ENCODE measurements at places on chromosomes 2 and 18. TPM values are rescaled to one million over a fixed set of nuclear protein-coding genes. Genes with fewer than 3 reads are reported as not detected.

DNA sequence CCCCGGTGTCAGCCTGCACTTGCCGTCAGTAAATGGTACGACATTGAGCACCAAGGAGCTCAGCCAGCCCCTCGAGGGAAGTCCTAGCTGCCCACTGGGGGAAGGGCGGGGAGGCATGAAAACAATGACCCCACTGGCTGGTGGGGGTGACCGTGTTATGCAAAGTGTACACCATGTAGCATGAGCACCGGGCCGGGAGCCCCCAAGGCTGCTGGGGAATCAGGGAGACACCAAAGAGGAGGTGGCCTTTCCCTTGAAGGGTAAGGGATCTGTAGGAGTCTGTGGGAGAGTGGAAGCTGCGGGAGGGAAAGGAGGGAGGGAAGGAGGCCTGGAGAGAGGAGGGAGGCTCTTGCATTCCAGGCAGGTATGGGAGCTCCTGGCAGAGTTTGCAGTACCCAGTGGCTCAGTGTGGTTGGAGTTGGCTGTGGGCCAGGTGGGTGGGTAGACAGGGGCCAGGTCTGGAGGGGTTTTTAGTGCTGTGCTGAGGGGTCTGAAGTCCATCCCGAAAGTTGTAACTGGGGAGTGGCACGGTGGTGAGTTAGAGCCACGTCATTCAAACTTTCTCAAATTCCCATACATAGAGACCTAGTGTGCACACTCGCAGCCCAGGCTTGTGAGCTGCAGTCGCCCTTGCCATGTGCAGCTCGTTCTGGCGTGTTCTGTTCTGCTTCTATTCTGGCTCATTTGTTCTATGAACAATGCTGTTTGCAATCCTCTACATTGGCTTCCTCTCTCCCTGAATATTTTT lies 22.4 kb downstream of the RRM2 start:
- H3K4me1 ChIP-seq: peaks cover 51% of the 10 kb centered on the region
- H3K4me3 ChIP-seq: no peak overlapping the region
- peaks cover 71% of the 10 kb centered on the region for H3K36me3 ChIP-seq
- DNase-seq: no peak

DNA sequence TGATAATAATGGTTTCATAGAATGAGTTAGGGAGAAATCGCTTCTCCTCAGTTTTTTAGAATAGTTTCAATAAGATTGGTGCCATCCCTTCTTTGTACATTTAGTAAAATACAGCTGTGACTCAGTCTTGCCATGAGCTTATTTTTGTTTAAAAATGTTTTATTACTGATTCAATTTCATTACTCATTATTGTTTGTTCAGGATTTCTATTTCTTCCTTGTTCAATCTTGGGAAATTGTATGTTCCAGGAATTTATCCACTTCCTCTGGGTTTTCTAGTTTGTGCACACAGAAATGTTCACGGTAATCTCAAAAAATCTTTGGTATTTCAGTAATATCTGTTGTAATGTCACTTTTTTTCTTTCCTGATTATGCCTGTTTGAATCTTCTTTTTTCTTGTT lies 371.5 kb upstream of the SETBP1 start:
- H3K27me3 ChIP-seq: no peaks in the 10 kb centered on the region
- no peaks in the 10 kb centered on the region for H3K4me1 ChIP-seq
- no peak overlapping the region for H3K27ac ChIP-seq
- no peaks in the 10 kb centered on the region for H3K36me3 ChIP-seq
- no peak overlapping the region for H3K4me3 ChIP-seq

GRCh38 chr2:188647430-188648070 lies 326.6 kb upstream of the COL3A1 start:
- no peak overlapping the region for H3K27ac ChIP-seq
- H3K27me3 ChIP-seq: no peaks in the 10 kb centered on the region
- no peak for DNase-seq
- H3K4me3 ChIP-seq: no peak overlapping the region
- no peaks in the 10 kb centered on the region for H3K4me1 ChIP-seq
- H3K36me3 ChIP-seq: no peaks in the 10 kb centered on the region

GRCh38 chr2:22247466-22247865 lies 1123.7 kb downstream of the TDRD15 start:
- H3K4me3 ChIP-seq: no peak overlapping the region

The GALR1 gene
- not detected for total RNA-seq

DNA sequence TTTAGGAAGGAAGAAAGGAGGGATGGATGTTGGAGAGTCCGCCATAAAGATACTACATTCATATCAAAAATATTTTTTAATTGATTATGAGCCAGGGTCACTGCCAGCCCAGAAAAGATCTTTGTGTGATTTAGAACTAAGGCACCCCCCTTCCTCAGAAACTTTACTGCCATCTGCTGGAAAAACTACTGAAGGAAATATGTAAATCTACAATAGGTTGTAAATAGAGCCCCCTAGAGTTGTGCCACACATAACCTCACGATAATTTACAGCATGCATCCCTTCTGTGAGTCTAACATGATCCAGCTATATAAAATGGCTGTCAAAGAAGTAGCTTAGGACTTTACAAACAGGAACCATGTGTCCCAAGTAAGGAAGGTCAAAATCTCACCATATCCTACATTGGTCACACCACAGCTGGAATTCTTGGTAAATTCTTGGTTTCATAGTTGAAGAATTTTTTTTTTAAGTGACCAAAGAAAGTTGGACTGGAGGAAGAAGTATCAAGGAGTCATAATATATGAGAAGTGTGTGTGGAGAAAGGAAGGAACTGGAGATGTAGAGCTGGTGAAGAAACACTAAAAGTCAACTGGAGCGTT lies 152.5 kb downstream of the CYP26B1 start:
- H3K27me3 ChIP-seq: no peaks in the 10 kb centered on the region
- no peak overlapping the region for H3K4me3 ChIP-seq
- H3K4me1 ChIP-seq: no peaks in the 10 kb centered on the region
- H3K27ac ChIP-seq: no peak overlapping the region
- no peak for DNase-seq

GRCh38 chr2:76730021-76730420 lies 792.2 kb downstream of the LRRTM4 start:
- DNase-seq: no peak
- H3K4me3 ChIP-seq: no peak overlapping the region
- no peaks in the 10 kb centered on the region for H3K36me3 ChIP-seq
- no peak overlapping the region for H3K27ac ChIP-seq
- H3K4me1 ChIP-seq: no peaks in the 10 kb centered on the region

The GKN1 gene
- total RNA-seq: not detected

DNA sequence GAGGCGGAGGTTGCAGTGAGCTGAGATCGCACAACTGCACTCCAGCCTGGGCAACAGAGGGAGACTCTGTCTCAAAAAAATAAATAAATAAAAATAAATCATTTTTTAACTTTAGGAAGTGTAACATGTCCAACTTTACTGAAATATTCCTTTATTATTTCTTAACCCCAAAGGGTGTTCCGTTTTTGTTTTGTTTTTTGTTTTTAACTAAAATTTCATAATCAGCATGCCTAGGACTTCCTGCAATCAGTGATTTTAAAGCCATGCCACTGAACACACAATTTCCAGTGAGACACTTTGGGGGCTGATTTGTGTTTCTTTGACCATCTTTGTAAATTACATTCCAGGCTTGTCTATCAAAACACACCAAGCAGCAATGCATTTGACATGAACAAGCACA lies 7.1 kb downstream of the CATIP start:
- no peak for DNase-seq
- H3K27ac ChIP-seq: no peak overlapping the region
- peaks cover 28% of the 10 kb centered on the region for H3K4me1 ChIP-seq

- H3K27me3 ChIP-seq: no peaks in the 10 kb centered on the region
- H3K36me3 ChIP-seq: peaks cover 4% of the 10 kb centered on the region
- H3K4me3 ChIP-seq: no peak overlapping the region
- DNase-seq: no peak
- H3K4me1 ChIP-seq: peaks cover 5% of the 10 kb centered on the region
Observed at GRCh38 chr2:113863144-113863543, 26.7 kb upstream of the ACTR3 start.

DNA sequence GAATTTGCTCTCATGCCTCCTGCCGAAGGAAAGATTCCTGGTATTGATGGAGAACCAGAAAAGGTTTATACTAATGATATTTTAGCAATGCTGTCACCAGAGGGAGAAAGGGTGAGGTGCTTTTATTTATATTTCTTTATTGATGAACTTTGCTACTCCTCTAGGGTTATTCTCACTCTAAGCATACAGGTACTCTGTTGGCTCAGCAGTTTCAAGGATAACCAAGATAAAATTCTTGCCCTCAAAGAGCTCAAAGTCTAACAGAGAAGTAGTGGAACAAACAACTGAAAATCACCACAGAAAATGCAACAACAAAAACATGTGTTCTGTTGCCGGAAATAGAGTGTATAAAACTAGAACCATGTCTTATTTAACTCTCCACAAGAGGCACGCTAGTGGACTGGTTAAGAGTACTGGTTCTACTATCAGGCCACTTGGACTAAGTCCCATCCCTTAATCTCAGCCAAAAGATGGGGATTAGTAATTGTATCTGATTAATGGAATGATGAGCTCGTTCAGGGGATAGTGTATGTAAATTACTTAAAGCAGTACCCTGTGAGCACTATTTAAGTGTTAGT lies 103.6 kb downstream of the DNAH6 start:
- no peak overlapping the region for H3K27ac ChIP-seq
- H3K27me3 ChIP-seq: no peaks in the 10 kb centered on the region
- no peak for DNase-seq
- H3K4me1 ChIP-seq: peaks cover 7% of the 10 kb centered on the region

- peak overlapping the region; percentile 11 for H3K4me3 ChIP-seq
- peaks cover 56% of the 10 kb centered on the region for H3K4me1 ChIP-seq
- no peaks in the 10 kb centered on the region for H3K27me3 ChIP-seq
- peak overlapping the region; percentile 89 for H3K27ac ChIP-seq
- H3K36me3 ChIP-seq: peaks cover 59% of the 10 kb centered on the region
Observed at GRCh38 chr2:200467806-200468681, 41.8 kb downstream of the KCTD18 start.

- H3K4me1 ChIP-seq: peaks cover 20% of the 10 kb centered on the region
- H3K36me3 ChIP-seq: no peaks in the 10 kb centered on the region
- no peak overlapping the region for H3K4me3 ChIP-seq
- peaks cover 15% of the 10 kb centered on the region for H3K27me3 ChIP-seq
- DNase-seq: no peak
Observed at GRCh38 chr2:217108575-217109027, 248.7 kb upstream of the TNP1 start.

Measured in activated CD4-positive, alpha-beta T cell treated with anti-CD3 and anti-CD28 coated beads, Interleukin-2, amount 10 ng/mL, durations not matched to agents 7 days and 5 days (primary cell).